ENCODE measurements at places on chromosomes 6 and 20. TPM values are rescaled to one million over a fixed set of nuclear protein-coding genes. Genes with fewer than 3 reads are reported as not detected.

Gene CCN6
- polyA plus RNA-seq, result 3.9 TPM

DNA sequence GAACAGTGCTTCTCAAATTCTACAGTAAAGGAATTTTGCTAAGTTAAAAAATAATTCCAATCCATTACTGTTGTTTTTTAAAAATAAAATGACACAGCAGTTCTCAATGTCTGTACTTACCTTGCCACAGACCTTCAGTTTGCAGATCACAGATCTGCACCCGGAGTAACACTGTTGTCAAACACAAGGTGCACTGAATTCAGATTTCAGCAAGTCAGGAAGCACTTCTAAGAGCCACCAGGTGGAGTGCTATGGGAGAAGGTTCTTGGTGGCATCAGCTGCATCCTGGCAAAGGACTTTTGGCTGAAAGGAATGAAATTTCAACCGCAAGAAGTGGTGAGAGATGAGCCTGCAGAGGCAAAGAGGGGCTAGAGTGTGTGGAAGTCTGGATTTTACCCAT, 17.4 kb downstream of the RSPH4A start:
- no peak for DNase-seq

Gene RNF144B
- polyA plus RNA-seq, result 16.7 TPM

DNA sequence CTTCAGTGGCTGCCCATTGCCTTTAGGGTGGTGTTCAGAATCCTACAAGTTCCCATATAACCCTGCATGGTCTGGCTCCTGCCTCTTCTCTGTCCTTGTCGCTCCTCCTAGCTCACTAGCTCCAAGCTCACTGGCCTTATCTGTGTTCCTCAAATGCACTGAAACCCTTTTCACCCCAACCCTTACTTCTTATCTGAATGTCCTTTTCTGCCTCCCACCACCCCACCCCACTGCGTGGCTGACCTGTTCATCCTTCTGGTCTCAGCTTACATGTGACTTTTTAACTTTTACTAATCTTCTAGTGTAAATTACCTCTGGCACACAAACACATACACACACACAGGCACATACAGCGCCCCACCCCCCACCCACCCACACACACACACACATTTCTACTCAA, 41.0 kb upstream of the GLP1R start:
- no peak for DNase-seq

GRCh38 chr6:19988555-19988954, 151.4 kb downstream of the ID4 start:
- no peak for DNase-seq

- no peak for DNase-seq
These were observed at the start of gene GPR31 for GRCh38 chr6:167157863-167158262. TSS of gene GPR31 (minus strand) at chr6:167157980. CDS start at chr6:167157831, 149 bp downstream.

Gene PIM1
- 22.1 TPM for polyA plus RNA-seq

DNA sequence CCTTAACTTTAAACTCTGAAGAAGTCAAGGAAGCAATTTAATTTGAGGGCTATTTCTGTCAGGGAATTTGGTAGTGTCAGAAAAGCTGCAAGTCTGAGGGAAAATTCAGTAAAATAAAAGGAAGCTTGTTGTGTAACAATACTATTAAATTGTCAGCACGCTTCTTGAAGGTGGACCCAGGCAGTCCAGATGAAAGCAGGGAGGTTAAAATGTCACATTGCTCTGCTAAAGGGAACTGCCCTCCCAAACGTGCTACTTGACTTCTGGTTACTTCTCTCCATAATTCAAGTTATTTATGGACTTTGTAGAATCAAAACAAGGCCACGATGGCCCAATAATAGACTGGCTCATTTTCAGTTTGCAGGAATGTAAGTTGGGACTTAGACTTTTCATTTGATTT, 28.2 kb upstream of the ARMC2 start:
- no peak for DNase-seq

DNA sequence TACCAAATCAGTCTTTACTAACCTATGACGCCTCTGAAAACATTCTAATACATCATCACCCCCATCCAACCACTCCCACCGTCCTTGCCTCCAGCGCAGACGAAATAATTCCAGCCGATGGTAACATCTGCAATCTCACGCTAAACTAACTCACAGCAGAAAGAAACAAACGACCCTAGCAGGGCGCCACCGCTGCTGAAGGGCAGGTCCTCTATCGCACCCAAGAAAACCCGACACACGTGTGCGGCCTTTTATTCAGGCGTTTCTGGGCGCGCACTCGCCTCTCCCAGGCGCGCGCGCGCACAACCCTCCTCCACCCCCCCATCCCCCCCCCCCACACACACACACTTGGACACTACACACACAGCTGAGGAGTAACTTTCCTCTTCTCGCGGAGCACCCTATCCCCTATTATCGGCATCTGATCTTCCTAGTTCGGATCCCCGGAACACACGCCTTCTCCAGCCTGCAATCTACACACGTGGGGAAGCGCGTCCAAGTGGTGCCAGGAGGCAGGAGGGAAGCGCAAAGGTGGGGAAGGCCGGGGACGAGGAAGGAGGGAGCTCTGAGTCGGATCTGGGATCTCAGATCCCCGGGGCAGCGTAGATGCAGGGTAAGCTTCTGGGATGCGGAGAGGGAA, 1.4 kb downstream of the GFOD1 start:
- no peak for DNase-seq

- no peak for DNase-seq
These were observed 29.9 kb upstream of the PREP start for GRCh38 chr6:105432797-105433196.

GRCh38 chr6:82862543-82862942, 203.1 kb downstream of the UBE3D start:
- DNase-seq, result no peak

GRCh38 chr20:44720621-44720996, 5.4 kb downstream of the CCN5 start:
- no peak for DNase-seq

Gene ANKEF1
- 8.1 TPM for polyA plus RNA-seq

Gene BICRAL
- 16.1 TPM for polyA plus RNA-seq

DNA sequence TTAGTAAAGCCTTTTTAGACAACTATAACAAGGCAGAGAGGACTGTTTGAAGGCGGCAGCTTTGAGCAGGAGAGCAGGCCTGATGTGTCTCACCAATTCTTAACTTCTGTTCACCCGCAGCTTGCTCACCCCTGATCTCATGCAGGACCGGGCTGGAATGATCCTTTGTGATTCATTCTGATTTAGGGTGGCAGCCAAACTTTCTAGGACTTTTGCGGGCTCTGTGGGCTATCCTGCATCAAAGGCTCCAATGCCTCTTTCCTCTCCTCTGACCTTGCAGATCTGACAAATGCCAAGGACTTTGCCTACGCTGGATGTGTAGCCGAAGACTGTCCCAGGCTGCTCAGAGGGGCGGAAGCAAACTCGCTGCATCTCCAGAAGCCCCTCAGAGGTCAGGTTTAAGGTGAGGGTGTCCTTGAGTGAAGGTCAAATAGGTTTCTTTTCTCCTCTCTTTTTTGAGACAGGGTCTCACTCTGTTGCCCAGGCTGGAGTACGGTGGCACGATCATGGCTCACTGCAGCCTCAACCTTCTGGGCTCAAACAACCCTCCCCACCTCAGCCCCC, 72.3 kb downstream of the VEGFA start:
- DNase-seq, result no peak

DNA sequence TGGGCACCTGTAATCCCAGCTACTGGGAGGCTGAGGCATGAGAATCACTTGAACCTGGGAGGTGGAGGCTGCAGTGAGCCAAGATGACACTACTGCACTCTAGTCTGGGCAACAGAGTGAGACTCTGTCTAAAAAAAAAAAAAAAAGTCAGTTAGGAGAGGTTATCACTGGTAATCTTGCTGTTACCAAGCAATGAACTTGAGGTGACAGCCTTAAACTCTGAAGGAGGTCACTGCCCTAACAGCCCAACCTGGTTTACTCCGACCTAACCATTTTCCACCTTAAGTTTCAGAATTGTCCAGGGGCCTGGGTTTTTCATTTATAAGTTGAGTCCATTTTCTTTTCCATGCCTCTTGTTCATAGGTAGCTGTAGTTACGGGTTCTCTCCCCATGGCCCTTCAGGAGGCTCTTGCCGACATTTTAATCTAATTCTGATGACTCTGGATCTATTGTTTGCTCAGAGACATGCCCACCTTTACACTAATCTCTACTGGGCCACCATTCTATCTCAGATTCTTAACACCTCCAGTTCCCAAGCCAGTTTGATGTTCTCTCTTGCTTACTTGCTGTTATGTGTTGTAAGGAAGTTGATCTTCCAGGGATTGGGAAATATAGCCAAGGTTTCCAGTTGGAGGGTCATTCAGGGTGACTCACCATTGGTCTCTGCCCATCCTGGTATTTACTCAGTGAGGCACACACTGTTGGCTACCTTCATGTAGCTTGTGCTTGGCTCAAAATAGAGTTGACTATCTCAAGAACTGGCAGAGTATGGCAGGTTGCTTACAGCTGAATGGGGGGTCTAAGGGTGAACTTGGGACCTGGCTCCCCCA, 29.1 kb downstream of the SHLD1 start:
- DNase-seq, result no peak

GRCh38 chr20:62622877-62623487, 19.3 kb upstream of the SLCO4A1 start:
- DNase-seq, result no peak
